ENCODE measurements at places on chromosomes 5 and 9.

DNA sequence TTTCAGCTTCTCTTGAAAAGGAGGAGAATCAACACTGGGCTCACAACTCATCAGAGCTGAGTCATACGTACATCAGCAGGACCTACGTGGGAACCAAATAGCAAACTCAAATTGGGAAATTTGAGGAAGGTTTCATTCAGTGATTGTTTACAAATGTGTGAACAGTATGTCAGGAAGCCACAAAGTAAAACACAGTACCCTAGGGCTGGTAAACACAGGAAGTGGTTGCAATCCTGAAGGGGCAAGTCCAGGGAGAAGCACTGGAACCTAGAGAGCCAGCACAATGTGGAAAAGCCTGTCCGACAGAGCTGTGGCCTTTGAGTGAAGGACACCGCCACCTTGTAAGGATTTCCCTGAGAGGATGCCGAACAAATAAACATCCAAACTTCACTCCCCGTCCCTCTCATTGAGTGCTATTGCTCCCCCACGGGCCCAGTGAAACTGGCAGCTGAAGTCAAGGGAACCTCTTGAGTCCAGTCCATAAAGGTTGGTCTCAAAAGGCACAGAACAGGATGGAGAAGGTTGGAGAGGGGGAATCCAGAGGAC is 26.7 kb upstream of the RICTOR start:
- DNase-seq, result no peak

- no peak for DNase-seq
Observed at GRCh38 chr5:170757182-170757601, 26.3 kb upstream of the GABRP start.

DNA sequence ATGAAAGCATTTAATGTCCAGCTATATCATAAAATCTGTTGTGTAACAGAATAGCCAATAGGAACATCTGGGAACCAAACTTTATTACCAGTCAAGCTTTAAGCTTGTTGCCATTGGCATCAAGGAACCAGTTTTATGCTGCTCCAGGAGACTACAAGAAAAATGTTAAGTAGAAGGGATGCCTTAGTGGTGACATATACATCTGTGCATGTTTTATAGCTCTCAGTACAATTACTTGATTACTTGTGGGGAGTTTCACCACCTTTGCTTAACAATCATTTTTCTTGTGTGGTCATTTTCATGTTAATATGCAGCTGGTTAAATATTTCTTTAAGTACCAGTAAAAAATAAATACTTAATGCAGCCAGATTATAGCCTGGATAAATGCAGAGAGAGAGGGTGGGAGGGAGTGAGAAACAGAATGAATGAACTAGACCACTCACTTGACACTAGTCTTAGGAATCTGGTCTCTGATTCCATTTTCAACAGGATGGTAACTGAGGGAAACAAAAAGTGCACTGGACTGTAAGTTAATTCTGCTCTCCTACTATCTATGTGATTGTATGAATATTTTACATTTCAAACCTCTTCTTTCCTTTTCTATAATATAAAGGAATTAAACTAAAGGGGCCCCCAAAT is 35.7 kb upstream of the LURAP1L start:
- DNase-seq, result no peak

DNA sequence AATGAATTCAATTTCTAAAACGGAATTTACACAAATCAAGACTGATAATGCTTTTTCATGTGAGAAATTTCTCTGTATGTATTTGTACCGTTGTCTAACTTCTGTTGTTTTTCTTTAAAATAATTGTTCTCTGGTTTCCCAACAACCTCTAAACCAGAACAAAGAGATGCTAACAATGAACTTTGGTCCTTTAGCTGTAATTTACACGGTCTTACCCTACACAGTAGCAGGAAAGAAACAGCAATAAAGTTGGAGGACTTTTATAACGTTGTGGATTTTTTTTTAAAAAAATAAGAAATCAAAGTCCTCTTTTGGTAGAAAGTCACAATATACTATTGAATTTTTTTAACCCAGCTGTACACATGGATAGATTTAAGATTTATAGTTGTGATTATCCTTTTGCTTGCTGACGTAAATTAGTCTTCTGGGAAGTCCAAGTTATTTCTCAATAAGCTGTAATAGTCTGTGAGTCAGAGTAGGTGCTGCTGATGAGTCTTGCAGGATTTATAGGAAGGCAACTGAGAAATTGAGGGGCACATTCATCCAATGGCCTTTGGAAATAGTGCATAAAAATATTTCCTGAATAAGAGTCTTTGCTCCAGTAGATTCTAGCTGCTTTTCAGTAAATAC is 76.8 kb upstream of the PCSK1 start:
- no peak for DNase-seq

DNA sequence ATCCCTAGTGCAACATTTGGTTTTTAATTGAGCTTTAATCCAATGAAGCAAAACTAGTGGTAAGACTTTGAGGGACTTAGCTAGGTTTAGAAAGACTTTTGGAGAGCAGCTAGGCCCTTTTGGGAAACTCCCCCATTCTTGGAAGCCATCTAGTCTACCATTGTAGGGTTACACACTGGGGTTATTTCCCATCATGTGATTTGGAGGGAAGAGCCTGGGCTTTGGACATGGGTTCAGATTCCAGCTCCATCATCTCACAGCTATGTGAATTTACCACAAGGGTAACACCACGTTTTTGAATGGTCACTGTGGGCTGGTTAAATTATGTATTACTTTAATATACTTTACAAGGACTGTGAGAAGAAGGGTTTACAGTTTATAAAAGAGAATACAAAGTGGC is 18.3 kb upstream of the TNFSF15 start:
- no peak for DNase-seq

- no peak for DNase-seq
Observed at GRCh38 chr5:169281625-169282024, 19.3 kb downstream of the SLIT3 start.

DNA sequence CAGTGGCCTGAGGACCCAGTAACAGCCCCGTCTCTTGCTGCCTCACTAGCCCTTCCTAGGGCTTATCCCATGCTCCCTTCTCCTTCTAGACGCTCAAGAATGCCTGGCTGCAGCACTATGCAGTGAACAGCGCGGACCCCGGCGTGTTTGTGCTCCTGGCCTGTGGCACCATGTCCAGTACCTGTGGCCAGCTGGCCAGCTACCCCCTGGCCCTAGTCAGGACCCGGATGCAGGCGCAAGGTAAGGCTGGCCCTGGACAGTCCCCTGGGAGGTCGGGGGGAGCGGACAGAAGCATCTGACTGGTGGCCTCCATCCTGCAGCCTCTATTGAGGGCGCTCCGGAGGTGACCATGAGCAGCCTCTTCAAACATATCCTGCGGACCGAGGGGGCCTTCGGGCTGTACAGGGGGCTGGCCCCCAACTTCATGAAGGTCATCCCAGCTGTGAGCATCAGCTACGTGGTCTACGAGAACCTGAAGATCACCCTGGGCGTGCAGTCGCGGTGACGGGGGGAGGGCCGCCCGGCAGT is 20.5 kb downstream of the PTGES2 start:
- no peak for DNase-seq

DNA sequence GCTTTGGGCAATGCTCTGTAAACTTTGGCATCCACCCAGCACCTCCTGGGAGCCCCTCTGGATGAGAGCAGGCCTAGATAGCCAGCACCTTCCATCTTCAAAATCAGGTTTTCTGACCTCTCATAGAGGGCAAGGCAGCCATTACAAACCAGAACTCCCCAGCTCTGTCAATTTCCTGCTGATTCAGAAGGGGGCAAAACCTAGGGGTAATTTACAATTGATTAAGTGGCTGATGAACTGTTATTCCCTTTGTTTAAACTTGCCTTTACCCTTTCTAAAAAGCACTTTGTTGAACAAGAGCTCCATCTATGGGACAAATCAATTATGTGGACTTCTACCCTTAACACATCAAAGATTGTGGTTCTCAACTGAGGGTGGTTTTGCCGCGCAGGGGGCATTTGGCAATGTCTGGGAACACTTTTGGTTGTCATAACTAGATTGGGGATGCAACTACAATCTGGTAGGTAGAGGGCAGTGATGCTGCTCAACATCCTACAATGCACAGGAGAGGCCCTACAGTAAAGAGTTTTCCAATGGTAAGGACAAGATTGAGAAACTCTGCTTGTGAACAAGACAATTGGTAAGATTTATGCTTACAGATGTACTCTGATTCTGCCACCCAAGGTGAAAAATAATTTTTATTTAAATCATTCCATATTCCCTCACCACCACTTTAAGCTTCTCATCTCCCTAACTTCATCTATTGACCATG is 184.1 kb downstream of the MARCHF11 start:
- no peak for DNase-seq

GRCh38 chr9:76932757-76933156 is 26.8 kb upstream of the PRUNE2 start:
- no peak for DNase-seq

- no peak for DNase-seq
Observed at GRCh38 chr9:109886041-109886440, 106.0 kb downstream of the PALM2AKAP2 start.

DNA sequence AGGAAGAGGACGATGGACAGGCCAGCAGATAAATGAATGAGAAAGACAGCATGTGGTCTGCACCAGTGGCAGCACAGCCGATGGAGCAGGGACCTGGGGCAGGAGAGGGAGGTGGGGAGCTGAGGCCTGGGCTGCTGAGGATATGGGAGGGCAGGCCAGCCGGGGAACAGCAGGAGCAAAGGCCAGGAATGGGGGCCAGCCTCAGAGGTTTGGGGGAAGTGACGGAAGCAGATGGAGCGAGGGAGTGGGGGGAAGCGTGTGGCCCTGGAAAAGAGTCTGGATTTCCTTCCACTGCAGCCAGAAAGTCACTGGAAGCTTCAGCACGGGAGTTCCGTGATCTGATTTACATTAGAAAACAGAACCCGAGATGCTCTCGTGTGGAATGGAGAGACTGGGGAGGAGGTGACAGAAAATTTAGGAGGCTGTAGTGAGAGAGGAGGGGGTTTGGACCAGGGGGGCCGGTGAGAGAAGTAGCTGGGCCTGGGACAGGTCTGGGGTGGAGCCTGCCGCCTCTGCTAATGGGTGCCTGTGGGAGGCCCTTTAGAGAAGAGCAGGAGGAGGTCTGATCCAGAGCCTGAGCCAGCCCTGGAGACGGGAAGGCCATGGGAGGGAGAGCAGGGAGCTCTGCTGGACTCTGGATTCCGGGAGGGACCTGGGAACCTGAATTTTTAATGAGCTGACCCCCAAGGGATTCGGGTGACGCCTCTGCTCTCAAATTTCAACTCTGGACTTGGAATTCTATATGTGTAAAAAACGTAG is 65.4 kb downstream of the TSPAN17 start:
- DNase-seq, result no peak

- no peak for DNase-seq
Observed at GRCh38 chr9:113486327-113486726, 22.8 kb downstream of the RGS3 start.

GRCh38 chr5:159166416-159166815 is 42.9 kb downstream of the RNF145 start:
- DNase-seq, result no peak

GRCh38 chr5:135591277-135591676 is 12.5 kb upstream of the CXCL14 start:
- DNase-seq, result no peak
